Stimulated activated CD8-positive, alpha-beta memory T cell treated with anti-CD3 and anti-CD28 coated beads, Interleukin-7, amount 100 ng/mL, for 48 hours (primary cell): ENCODE measurements at places on chromosomes 12 and 14.

DNA sequence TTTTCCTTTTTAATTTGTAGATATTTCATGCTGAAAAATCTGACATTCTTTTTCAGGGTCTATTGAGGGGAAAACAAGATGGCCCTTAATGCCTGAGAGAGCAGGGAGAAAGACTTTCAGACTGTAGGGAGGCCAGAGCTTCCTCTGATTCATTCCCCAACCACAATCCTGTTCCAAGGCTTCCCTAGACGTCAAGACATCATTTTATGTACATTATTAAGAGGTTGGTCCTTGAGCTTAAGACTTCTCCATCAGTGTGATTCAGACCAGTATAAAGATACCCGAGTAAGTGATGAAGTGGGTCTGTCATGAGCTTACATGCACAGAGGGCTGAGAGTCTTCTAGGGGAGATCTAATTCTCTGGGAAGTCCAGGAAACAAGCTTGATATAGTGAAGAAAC lies 57.3 kb downstream of the AVPR1A start:
- no peak for DNase-seq

DNA sequence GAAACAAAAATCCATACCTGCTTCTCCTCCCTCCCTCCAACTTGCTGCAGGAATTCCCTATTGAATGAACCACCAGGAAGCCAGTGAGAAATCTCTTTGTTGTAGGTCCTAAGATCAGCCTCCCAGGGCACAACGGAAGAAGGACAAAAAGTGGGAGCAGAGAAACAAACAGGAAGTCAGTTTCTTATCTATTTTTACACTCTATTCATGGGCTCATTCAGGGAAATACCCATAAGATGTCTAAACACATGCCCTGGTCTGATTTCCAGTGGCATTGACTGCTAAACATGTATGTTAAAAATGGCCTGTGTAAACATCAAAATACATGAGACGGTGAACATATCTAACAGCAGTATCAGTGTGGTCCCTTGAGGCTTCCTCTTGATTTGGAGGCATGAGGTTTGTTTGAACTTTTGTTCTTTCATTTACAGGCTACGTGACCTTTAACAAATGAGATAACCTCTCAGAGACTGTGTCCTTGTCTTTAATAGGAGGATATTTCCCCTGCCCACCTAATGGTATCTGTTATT lies 18.8 kb downstream of the GPR65 start:
- no peak for DNase-seq

DNA sequence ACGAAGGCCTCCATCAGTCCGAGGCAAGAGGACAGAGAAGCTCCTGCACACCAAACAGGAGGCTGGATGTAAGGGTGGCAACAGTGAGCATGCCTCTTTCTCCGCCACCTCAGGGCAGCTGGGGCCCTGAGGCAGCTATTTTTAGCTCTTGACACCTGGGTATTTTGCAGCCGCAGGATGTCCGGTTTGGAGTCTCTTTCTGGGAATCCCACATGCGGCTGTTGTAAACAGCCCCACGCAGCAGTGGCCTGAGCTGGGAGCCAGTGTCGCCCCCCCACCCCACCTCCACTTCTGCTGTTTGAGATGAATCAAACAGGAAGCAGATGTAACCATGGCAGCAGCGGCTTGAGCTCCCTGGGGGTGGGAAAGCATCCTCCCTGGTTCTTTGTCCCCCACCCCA lies 11.7 kb downstream of the HDAC7 start:
- peak; percentile 83 for DNase-seq

- no peak for DNase-seq
These were observed 101.9 kb downstream of the SLC8A3 start for GRCh38 chr14:70086685-70087379.

DNA sequence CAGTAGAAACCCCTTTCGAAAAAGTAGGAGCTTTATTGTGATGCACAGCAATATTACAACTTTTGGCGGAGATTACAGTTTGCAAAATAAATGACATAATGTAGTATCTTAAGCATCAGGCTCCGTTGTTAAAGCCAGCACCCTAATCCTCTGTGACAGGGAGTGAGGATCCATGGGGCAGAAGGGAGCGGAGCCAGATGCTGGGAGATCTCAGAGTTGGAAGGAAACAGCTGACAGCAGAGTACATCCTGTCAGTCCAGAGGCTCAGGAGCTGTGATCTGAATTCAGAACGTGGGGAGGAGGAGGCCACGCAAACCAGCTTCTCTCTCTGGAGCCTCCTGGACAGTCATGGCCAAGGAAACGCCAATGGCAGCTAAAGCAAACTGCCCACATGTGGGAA lies 55.7 kb downstream of the TMTC1 start:
- DNase-seq = no peak

DNA sequence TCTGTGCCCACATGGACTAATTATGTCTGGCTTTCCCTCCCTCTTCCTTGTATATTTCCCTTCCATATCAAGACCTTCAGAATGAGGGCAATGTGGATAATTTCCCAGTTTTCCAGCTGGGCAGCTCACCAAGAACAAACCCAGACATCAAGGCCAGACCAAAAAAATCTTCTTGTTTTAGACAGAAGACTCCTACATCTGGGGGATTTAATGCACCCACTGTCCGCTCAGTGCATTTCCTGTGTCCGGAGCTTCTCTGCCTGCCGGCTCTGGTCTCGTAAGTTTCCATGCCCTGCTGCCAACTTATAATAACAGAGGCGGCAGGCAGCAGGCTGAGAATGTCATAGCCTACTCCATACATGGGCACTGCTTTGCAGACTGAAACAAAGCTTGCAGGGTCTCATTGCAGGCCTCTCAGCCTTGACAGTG lies 207.2 kb upstream of the BCL2L14 start:
- DNase-seq = no peak

- DNase-seq = no peak
These were observed 844 bp downstream of the DPF3 start for GRCh38 chr14:72892879-72893635.

GRCh38 chr12:124481257-124481750 lies 86.1 kb downstream of the NCOR2 start:
- no peak for DNase-seq

GRCh38 chr12:28497889-28498411 lies 307.7 kb downstream of the CCDC91 start:
- DNase-seq = no peak

GRCh38 chr12:124916374-124917134 lies 2.1 kb upstream of the UBC start:
- DNase-seq = peak; percentile 53

GRCh38 chr12:111338096-111338495 lies 30.8 kb downstream of the PHETA1 start:
- DNase-seq = no peak

- DNase-seq = no peak
These were observed 173.2 kb upstream of the MYL2 start for GRCh38 chr12:111093428-111094142.

DNA sequence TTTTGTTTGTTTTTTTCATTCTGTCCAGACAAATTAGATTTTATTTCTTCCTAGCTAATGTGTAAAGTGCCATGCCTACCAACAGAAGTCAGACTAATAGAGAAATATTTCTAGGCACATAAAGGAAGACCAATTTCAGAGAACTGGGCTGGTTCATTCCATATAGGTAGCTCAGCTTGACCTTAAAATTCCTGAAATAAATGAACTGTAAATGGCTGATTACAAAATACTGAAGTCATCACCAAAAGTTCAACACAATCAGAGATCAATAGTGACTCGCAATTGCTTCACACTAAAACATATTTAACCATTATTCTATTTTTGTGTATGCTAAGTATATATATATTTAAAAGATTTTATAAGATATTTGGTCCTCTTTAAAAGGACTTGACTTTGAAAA lies 34.2 kb downstream of the PTPRB start:
- no peak for DNase-seq

DNA sequence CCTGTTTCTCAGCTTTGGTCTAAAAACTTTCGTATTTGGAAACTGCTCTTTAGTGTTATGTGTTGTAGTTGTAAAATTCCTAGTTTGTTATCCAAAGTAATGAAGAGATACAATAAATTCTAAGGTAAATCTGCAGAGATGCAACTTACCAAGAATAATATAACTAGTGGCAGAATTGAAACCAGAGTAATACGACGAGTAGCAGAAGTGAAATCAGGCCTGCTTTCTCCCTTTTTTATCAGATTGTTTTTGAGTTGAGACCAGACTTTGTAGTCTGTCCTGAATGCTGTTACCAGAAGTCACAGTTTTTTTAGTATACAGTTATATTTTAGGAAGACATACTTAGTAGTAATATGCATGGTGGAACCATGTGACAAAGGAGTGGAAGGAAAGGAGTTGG lies 12.5 kb downstream of the PAPOLA start:
- no peak for DNase-seq

DNA sequence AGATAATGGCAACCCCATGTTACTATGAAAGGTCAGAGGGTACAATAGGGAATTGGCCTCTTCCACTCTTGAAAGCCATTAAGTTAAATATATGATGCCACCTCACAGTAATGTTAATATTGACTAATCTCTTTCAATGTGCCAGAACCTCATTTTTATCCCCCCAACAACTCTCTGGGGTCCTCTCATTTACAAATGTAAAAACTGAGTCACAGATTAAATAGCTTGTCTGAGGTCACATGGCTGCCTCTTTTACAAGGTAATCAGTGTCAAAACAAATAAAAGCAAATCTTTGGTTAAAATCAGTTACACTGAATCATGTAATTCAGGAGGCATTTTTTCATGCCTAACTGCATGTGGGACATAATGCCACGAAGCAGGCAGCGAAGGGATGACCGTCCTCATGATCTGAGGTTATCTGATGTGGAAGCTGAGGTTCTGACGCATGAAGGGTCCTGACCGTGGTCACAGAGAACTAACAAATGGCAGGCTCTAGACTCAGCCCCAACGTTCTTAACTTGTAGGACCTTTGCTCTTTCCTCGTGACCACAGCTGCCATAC lies 78.5 kb downstream of the PTPN21 start:
- no peak for DNase-seq

DNA sequence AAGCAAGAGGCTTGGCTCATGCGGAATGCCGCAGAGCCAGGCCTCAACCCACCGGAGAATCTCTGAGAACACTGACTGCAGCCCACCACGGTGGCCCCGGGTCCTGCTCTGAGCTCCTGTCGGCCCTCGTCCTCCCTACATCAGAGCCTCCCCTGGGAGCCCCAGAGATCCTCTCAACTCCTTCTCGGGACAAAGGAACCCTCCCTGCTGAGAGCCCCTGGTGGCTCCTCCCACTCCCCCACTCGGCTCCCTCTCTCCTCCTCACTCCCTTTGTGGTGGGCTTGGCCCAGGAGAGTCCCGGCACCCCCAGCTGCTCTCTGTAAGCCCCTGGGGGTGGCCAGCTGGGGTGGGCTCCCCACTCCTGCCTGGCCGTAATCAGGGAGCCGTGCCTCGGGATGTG lies 11.1 kb upstream of the INF2 start:
- no peak for DNase-seq
